ENCODE measurements at places on chromosomes 1 and 21. TPM values are rescaled to one million over a fixed set of nuclear protein-coding genes. Genes with fewer than 3 reads are reported as not detected.

GRCh38 chr21:46203203-46203600, 18.9 kb upstream of the SPATC1L start:
- no peaks in the 10 kb centered on the region for H3K27me3 ChIP-seq
- no peaks in the 10 kb centered on the region for H3K4me1 ChIP-seq
- peaks cover 61% of the 10 kb centered on the region for H3K36me3 ChIP-seq
- H3K4me3 ChIP-seq, result no peak overlapping the region
- H3K27ac ChIP-seq, result no peak overlapping the region
- DNase-seq, result no peak

- no peak for DNase-seq
- H3K27me3 ChIP-seq, result no peaks in the 10 kb centered on the region
- H3K4me3 ChIP-seq, result no peak overlapping the region
- H3K36me3 ChIP-seq, result peaks cover 5% of the 10 kb centered on the region
These were observed 24.6 kb downstream of the MIXL1 start for GRCh38 chr1:226248091-226248490.

DNA sequence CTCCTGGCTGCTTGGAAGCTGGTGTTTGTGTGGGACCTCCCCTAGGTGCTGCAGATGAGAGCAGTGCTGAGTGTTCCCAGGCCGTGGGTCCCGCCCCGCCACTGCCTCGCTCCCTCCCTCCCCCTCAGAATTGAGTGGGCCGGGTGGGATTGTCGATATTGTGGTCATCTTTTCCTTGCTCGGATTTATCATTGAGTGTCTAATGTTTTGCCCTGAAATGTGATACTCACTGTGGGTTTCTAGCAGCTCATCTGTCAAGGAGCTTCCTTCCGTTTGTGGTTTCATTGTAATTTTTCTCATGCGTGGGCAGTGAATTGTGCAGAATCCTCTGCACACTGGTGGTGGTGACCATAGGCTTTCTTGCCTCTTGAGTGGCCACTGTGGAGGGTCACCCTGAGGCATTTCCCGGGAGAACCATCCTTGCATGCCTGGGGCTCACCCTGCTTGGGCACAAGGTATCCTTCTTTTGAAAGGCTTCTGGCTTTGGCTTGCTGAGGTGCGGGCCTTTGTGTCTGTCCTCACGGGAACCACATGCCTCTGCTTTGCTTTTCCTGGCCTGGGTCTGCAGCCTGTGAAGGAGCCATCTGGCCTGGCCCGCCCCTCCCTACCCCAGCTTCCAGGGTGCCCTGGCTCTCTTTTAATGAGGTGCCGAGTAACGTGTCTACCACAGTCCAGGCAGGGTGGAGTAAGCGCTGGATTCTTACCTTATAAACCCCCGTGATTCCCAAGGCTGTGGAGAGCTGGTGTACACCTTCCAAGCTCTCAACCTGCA, 25.6 kb downstream of the SLX9 start:
- H3K27me3 ChIP-seq, result no peaks in the 10 kb centered on the region
- no peak for DNase-seq
- no peaks in the 10 kb centered on the region for H3K36me3 ChIP-seq

DNA sequence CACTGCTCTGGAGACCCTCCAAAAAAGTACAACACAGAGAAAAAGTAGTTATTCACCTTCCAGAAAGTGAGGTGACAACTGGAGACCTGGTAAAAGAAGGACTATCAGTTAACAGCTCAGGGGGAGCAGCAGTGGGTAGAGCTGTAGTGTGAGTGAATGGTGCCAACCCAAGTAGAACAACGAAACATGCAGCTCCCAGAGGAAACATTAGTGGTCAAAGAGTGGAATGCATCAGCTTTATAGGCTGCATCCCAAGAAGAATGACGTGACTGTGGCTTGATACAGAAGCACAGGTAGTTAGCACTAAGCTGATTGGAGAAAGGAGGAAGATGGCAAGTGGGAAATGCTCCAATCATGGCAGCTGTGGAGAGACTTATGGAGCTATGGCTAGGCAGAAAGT, 275.7 kb upstream of the CAMK1G start:
- no peaks in the 10 kb centered on the region for H3K4me1 ChIP-seq
- DNase-seq, result no peak
- H3K27me3 ChIP-seq, result no peaks in the 10 kb centered on the region
- H3K36me3 ChIP-seq, result no peaks in the 10 kb centered on the region

- no peak overlapping the region for H3K4me3 ChIP-seq
- peak; percentile 22 for DNase-seq
- H3K36me3 ChIP-seq, result no peaks in the 10 kb centered on the region
- H3K4me1 ChIP-seq, result no peaks in the 10 kb centered on the region
These were observed 127.5 kb downstream of the UCK2 start for GRCh38 chr1:165954940-165955339.

GRCh38 chr1:190738317-190738716, 260.7 kb upstream of the BRINP3 start:
- DNase-seq, result no peak
- H3K27ac ChIP-seq, result no peak overlapping the region
- H3K36me3 ChIP-seq, result no peaks in the 10 kb centered on the region
- H3K27me3 ChIP-seq, result no peaks in the 10 kb centered on the region

GRCh38 chr1:54834007-54834541, 33.0 kb upstream of the TTC22 start:
- no peaks in the 10 kb centered on the region for H3K36me3 ChIP-seq
- H3K4me1 ChIP-seq, result no peaks in the 10 kb centered on the region
- no peak overlapping the region for H3K4me3 ChIP-seq
- H3K27ac ChIP-seq, result no peak overlapping the region
- DNase-seq, result no peak

Gene KRTAP13-2
- not detected for total RNA-seq

GRCh38 chr1:36187800-36188593, 32.0 kb downstream of the MAP7D1 start:
- no peaks in the 10 kb centered on the region for H3K27me3 ChIP-seq
- no peaks in the 10 kb centered on the region for H3K36me3 ChIP-seq
- H3K4me1 ChIP-seq, result peaks cover 8% of the 10 kb centered on the region
- H3K27ac ChIP-seq, result peak overlapping the region; percentile 82
- no peak for DNase-seq

- peaks cover 10% of the 10 kb centered on the region for H3K36me3 ChIP-seq
- peaks cover 38% of the 10 kb centered on the region for H3K4me1 ChIP-seq
- no peaks in the 10 kb centered on the region for H3K27me3 ChIP-seq
- H3K27ac ChIP-seq, result peak overlapping the region; percentile 22
- DNase-seq, result no peak
These were observed 23.4 kb downstream of the CSF1 start for GRCh38 chr1:109933856-109934711.

Gene RGS18
- 0.98 TPM for total RNA-seq

DNA sequence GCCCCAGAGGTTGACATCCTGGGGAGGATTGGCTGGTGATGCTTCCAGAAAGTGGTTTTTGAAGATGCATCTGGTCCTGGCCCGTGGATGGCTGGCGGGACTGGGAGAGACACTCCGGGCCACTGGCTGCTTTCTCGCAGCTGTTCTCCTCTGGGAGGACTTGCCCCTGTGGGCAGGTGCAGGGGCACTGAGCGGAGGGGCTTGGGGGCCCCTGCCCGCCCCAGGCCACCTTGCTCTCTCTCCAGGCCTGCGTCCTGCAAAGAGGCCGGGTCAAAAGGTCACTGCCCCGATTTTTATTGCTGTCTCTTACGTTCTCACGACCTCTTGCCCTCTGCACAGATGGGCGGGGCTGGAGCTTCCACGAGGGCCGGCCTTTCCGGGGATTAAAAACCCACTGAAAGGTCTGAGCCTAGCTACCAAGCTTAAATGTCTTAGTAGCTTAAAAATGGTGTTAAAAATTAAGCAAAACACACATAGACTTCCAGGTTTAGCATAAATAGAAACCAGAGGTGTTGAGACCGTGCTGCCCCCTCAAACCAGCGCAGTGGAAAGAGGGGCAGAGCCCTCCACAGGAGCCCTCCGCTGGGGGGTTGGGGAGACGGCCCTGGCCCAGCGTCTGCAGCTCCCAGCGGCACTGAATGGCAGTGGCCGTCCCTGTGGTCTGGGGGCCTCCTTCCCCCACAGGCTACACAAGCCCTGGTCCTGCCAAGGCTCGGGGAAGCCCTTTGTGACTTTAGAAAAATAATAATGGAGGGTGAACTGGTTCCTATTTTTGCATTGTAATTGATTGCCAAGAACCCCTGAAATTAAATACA, 43.9 kb downstream of the SKI start:
- H3K36me3 ChIP-seq, result no peaks in the 10 kb centered on the region
- DNase-seq, result no peak
- peaks cover 100% of the 10 kb centered on the region for H3K4me1 ChIP-seq
- H3K27ac ChIP-seq, result peak overlapping the region; percentile 40
- H3K4me3 ChIP-seq, result no peak overlapping the region

DNA sequence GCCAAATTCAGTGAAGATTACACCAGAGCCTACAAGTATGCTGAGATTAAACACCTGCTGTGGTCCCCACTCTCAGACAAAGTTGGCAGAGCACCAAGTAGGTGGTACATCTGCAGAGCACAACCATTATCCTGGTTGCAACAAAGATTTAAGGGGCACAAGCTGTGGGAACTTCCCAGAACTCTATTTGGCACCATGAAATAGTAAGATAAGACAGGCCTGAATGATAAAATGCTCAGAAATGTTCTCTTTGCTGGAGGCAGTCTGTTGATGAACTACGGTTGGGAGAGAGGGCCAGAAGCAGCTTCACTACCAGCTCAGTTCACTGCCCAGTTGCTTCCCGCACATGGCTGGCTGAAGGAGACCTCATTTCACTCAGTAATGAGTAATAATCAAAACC, 19.9 kb downstream of the RPL5 start:
- no peaks in the 10 kb centered on the region for H3K27me3 ChIP-seq
- DNase-seq, result no peak
- no peak overlapping the region for H3K4me3 ChIP-seq
- no peaks in the 10 kb centered on the region for H3K36me3 ChIP-seq
- H3K4me1 ChIP-seq, result no peaks in the 10 kb centered on the region

DNA sequence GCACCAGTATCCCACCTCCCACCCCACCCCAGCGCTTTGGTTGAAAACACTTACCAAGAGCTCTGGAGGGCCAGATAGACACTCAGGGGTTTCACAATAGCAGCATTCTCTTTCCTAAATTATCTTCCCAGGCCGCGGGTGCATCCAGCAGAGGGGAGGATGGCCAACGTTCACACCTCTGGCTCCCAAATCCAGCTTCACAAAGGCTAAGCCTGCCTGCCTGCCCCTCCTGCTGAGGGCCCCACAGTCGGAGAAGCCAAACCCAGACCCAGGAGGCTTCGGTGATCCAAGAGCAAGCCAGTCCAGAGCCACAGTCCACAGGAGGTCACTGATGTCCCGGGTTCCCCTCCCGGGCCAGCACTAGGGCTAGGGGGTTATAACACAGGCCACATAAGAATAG, 231.9 kb downstream of the TRABD2B start:
- H3K27ac ChIP-seq, result no peak overlapping the region
- no peaks in the 10 kb centered on the region for H3K27me3 ChIP-seq
- H3K36me3 ChIP-seq, result no peaks in the 10 kb centered on the region
- no peak overlapping the region for H3K4me3 ChIP-seq
- peaks cover 17% of the 10 kb centered on the region for H3K4me1 ChIP-seq

GRCh38 chr21:40586575-40586974, 260.4 kb downstream of the DSCAM start:
- H3K27me3 ChIP-seq, result no peaks in the 10 kb centered on the region
- H3K27ac ChIP-seq, result no peak overlapping the region
- H3K4me3 ChIP-seq, result no peak overlapping the region
- DNase-seq, result no peak
- no peaks in the 10 kb centered on the region for H3K36me3 ChIP-seq

DNA sequence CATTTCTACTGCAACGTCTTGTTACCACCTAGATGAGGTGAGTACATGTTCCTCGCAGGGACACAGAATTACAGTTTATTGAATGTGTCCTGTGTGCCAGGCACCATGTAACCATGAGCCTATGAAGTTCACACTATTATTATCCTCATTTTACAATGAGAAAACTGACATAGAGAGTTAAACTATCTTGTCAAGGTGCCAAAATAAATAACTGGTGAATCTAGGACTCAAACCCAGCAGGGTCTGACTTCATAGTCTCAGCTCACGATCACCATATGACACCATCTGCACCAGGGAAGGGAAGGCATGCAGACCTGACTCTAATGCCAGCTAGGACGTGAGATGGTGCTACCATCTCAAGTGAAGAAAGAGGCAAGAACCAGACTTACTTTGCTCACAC, 2.4 kb downstream of the SELE start:
- H3K27ac ChIP-seq, result no peak overlapping the region
- no peak for DNase-seq
- no peaks in the 10 kb centered on the region for H3K27me3 ChIP-seq
- no peaks in the 10 kb centered on the region for H3K36me3 ChIP-seq

DNA sequence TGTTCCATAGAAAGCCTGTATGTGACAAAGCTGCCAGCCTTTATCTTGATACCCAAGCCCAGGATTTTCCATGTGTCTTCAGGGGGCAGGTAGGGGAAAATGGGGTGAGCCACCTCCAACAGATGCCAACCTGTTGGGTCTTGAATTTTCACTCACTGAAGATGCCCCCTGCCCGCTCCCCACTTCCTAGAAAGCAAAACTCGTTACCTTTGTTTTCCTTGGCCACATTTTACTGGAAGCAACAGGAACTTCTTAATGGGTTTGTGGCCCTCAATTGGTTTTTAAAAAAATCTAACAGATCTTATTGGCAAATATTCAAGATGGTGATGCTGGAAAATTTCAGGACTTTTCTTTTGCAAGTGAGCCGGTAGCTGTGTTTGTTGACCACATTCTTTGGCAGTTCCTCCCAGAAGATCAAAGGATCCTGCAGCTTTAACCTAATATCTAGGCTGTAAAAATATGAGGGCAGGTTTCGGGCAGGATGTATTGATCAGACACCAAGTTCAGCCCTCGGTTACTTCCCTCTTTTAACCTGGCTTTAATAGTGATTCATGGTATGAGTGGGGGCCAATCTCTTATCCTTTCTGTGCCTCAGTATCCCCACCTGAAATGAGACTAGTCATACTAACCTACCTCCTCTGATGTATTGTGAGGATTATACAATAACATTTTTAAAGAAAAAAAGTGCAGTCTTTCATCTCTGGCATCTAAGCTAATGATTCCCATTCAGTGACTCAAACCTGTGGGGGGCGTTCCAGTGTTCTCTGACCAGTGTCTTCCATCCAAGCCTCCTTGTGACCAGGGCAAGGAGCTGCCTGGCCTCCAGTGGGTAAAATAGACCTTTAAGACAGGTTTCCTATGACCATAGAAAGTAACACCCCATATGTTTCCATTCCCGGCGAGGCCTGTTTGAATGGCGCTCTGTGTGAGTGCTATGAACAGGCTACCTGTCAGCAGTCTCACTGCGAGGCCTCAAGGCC, 21.3 kb upstream of the GNPAT start:
- no peaks in the 10 kb centered on the region for H3K27me3 ChIP-seq
- H3K4me1 ChIP-seq, result no peaks in the 10 kb centered on the region
- H3K36me3 ChIP-seq, result peaks cover 18% of the 10 kb centered on the region
- no peak for DNase-seq

DNA sequence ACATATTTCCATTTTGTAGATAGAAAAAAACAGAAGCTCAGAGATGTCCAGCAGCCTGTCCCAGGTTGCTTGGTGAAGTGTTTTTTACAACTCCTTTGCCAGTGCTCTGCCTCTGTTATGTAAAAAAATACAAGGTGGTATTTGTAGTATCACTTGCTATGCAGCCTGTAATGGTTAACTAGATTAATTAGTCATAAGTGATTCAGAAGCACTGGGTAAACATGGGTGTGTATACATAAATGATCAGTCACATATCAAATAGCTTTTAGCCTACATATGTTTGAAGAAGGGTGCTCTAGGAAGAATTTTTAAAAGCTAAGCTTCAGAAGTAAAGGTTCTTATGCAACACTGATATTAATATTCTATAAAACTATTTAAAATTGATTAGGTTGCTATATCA, 70.0 kb upstream of the MAGI3 start:
- DNase-seq, result no peak
- H3K36me3 ChIP-seq, result no peaks in the 10 kb centered on the region
- H3K27me3 ChIP-seq, result no peaks in the 10 kb centered on the region
- no peak overlapping the region for H3K4me3 ChIP-seq
- no peaks in the 10 kb centered on the region for H3K4me1 ChIP-seq

All from vagina (tissue), 2 donors.